Activated CD4-positive, alpha-beta T cell treated with anti-CD3 and anti-CD28 coated beads for 24 hours (primary cell): ENCODE measurements at places on chromosomes 2 and 18.

DNA sequence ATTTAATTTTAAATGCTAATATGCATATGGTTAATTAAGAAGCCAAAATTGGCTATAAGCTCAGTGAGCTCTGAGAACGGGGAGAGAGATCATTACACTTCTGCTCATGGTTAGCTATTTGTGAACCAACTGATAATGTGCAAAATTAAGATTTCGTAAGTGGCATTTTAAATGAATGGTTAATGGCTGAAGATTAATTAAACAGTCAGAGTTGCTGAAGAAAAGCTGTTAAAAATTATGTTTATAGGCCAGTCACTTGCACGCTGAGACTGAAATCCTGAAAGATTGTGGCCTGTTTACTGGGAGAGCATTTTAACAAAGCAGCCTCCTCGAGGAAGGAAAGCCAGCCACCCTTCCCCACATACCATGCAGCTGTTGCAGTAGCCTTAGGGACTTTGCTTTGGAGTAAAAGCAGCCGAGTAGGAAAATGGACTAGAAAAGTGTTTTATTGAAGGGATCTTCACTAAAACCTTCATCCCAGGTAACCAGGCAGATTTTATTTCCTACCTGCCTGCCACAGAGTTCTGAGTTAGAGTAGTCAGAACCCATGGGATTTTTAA is 218.8 kb upstream of the NRP2 start:
- DNase-seq = no peak

DNA sequence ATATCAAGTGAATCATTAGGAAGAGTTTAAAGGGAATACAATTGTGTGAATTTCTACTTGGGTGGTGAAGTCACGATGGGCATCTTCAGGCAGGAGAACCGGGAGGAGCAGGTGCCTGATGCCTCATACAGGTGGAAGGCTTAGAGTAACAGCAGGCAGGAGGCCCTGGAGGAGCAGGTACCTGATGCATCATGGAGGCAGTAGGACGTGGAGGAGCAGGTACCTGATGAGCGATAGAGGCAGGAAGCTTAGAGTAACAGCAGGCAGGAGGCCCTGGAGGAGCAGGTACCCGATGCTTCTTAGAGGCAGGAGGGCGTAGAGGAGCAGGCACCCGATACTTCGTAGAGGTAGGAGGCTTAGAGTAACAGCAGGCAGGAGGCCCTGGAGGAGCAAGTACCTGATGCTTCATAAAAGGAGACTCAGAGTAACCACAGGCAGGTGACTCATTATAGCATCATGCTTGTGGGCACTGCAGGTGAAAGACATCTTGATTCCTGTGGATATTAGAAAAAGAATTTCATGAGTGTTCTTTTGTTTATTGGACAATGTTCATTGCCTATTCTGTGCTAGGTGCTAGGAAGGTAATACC is 133.9 kb downstream of the ATP9B start:
- no peak for DNase-seq

- no peak for DNase-seq
Measured at GRCh38 chr2:45640576-45640975, 10.9 kb upstream of the PRKCE start.

DNA sequence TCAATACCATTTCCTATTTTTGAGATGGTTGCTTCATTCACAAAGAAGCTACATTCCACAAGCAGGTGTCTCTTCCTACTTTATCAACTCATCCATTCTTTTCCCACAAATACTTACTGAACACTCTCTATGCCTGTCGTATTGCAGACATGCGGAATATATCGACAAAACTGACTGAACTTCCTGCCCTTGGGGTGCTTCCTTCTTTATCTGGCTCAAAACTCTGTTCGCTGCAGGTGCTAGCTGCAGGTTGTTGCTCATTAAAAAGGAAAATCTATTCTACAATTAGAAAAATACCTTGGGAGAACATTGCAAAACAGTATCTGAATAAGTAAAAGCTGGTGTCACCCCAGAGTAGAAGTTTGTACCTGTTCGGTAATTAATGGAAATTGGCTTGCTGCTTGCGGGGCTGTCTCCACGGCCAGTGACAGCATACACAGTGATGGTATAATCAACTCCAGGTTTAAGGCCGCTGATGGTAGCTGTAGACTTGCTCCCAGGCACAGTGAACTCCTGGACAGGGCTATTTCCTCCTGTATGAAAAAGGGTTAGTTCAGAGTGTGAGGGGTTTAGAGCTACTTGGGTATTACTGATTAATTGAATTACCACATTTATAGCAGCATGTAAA is 52.1 kb downstream of the FN1 start:
- DNase-seq = no peak

DNA sequence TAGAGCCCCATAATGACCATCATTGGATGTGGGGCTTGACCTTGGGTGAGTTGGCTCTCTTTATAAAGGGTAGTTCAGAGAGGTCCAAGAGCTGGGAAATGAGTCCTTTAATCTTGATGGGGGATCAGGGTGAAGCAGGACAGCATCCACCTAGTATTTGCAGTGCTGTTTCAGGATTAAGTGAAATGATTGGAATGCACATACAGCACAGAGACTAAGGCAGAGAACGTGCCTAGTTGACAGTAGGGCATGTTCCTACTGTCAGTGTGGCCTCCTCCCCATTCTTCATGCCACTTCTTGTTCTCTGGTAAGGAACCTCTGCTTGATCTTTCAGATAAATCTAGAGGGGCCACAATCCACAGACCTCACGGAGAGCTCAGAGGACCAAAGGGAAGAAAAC is 78.9 kb downstream of the TRIM43 start:
- no peak for DNase-seq

DNA sequence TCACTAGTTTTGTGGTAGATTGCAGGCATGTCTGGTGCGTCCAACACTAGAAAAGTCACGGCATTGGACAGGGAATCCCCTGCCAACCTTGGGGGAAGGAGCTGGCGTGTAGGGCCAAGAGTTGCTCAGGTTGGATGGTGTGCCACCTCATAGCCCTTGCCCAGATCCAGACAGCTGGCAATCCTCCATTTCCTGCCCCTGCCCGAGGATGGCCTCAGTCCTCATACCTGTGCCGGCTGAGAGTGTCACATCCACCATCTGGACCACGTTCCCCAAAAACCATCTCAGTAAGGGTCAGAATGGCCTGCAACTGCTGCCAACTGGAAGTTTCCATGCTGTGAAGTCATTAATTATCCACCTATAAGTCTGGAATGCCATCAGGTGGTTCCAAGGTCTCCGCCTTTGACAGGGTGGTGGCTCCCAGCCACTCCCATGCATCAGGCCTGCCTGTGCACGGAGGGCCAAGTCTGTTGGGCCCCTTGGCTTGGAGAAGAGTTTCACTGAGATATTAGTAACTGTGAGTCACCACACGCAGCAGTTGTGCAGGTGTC is 55.0 kb downstream of the IMPA2 start:
- DNase-seq = no peak

DNA sequence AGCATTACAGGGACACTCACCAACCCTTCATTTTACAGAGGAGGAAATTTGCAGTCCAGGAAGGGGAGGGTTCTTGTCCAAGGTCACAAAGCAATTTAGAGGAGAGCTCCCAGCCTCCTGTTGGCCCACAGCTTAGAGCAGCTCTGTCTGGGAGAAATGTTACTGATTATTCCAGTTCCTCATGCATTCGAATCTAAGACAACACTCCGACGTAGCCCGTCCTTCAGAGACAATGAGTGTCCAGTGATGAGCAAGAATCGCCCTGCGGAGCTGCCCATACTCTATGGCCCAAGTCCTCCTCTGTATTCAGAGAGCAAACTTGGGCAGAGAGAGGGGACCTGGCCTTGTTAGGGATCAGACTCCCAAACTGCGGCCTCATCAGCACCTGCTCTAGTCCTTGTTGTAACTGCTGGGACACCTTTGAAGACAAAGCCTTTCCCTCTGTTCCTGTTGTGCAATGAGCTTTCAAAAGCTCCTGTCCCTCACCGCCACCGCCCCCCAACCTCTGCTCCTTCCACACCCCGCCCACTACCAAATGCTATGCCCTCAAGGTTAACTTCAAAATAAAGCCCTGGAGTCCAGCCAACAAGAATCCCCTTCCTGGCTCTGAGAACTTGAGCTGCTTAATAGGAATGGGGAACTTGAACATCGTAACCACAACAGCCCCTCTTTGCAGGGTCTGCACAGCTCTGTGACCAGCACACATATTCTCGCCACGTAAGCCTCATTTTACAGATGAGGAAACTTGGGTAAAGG is 234.8 kb upstream of the SMAD2 start:
- DNase-seq = no peak

GRCh38 chr18:47149457-47150028 is 757 bp downstream of the HDHD2 start:
- no peak for DNase-seq

DNA sequence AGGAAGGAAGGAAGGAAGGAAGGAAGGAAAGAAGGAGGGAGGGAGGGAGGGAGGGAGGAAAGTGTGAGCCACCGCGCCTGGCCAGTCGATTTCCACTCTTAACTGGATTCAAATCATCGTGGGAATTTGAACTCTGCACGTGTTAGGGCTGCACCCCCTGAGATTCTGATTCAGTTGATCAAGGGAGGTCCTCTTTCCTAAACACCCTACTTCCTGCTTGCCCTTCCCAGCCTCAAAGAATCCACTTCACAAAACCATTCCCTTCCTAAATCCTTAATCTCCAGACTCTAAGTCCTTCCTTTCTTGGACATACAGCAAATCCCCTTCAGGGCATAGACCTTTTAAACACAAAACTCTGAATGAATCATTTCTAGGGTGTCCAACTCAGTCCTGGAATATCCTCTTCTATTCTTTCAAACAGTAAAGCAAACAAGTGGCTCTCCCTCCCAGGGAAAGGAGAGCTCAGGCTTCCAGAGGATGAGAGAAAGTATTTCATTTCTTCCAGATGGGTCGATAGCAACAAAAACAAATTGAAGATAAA is 68.2 kb upstream of the MBOAT2 start:
- DNase-seq = no peak

GRCh38 chr2:203155406-203155805 is 83.4 kb upstream of the CYP20A1 start:
- no peak for DNase-seq

- no peak for DNase-seq
Measured at GRCh38 chr2:97737421-97738178, 24.2 kb downstream of the ZAP70 start.

- no peak for DNase-seq
Measured at GRCh38 chr2:201246280-201246679, 14.1 kb upstream of the CASP8 start.

- no peak for DNase-seq
Measured at GRCh38 chr18:31920277-31920676, 22.7 kb downstream of the TRAPPC8 start.

DNA sequence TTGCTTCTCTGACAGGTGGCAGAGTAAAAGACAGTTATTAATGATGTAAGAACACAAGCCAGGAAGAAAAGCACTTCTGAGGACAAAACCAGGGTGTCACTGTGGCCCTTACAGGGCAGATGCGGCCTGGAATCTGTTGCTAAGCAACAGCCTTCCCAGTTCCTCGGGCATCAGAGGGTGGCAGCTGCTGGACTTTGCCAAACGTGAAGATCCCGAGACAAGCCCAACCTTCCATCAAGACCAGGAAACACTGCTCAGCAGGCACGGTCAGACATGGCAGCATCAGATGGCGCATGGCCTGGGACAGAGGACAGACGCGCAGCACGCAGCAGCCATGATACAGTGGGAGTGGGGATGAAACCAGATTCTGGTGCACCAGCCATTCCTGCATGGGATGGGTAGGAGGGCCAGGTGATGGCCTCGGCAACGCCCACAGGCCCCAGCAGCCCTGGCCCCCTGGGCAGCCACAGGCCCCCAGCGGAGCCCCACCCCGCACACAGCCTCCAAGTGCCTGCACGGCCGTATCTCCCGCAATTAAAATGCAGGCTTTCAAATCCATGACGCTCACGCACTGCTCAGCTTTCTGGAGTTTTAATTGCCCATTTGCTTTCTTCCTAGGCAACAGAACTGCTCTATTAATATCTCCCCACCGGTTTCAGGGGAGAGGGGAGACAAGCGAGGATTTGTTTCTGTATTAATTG is 89.0 kb downstream of the EIPR1 start:
- DNase-seq = no peak
